ENCODE measurements at places on chromosomes 4 and X.

DNA sequence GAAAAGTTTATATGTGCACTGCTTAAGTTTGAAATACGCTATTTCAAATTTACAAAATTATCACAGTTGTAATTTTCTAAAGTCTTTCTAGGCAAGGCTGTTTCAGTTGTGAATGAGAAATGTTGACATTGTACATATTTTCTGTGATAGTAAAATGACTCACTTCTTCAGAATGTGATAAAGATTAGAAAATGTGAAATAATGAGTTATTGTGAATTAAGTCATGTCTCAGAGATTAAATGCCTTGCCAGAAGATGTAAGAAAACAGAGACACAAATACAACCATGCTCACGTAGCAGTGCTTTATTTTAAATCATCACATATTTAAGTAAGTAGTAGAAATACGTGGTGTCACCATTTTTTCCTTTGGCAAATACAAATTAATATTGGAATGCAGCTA lies 768 bp downstream of the CLCN4 start:
- DNase-seq, result no peak

GRCh38 chrX:44914532-44915198 lies 41.7 kb downstream of the KDM6A start:
- DNase-seq, result no peak

DNA sequence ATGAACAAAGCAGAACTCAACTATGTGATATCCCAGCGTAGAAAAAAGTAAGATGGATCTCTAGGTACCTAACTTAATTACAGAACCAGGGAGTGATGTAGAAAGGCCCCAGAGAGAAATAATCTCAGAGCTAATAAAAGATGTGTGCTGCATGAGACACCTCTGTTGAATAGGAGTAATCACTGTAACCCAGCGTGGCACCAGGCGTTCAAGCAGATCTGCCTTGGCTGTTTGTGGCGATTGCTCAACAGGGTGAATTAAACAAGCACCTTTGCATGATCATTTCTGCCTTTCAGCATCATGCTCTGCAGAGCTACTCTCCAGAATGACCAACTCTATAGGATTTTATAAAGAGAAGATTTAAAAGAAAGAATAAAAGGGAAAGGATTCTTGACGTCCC lies 81.7 kb upstream of the KCNIP4 start:
- no peak for DNase-seq

- no peak for DNase-seq
Measured at GRCh38 chr4:15327311-15328298, 100.2 kb upstream of the C1QTNF7 start.

GRCh38 chr4:24192018-24192641 lies 302.3 kb upstream of the PPARGC1A start:
- no peak for DNase-seq

DNA sequence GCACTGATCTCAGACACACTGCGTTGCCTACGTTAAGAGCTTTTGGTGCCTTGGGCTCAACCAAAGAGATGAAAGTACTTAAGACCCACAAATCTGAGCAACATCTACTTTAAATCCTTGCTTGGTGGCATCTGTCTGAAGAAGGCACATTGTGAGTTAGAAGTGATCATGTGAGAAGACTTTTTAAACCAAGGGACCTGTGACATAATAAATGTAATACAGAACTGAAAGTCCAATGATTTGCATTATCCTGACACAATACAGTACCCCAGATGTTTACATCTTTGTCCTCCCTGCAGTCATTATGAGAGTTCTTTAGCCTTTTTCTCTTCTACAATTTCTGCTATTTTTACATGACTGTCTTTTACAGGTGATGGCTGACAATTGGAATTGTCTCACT lies 96.7 kb upstream of the FTHL17 start:
- DNase-seq, result no peak

DNA sequence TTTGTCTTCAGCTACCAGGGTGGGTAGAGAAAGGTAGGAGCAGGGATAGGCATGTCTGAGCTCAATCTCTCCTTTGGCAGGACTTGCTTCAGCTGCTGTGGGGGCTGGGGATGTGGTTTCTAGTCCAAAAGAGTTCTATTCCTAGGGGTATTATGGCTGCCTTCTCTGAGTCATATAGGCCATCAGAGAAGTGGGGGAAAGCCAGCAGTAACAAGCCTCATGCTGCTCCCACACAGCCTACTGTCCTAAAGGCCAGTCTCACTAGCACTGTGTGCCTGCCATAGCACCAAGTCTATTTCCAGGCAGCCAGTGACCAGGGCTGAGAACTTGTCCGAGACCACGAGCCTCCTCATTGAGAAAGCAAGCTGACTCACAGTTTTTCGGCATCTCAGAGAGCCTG lies 270.6 kb downstream of the DCAF12L2 start:
- DNase-seq, result no peak
